ENCODE measurements at places on chromosomes 3 and 15.
A peak's percentile ranks its signal among the peaks of the same experiment; 100 is the strongest.

GRCh38 chr15:65937476-65937875, 68.2 kb downstream of the RAB11A start:
- no peak for DNase-seq

GRCh38 chr3:186097317-186097662, 11.6 kb downstream of the ETV5 start:
- no peak for DNase-seq

DNA sequence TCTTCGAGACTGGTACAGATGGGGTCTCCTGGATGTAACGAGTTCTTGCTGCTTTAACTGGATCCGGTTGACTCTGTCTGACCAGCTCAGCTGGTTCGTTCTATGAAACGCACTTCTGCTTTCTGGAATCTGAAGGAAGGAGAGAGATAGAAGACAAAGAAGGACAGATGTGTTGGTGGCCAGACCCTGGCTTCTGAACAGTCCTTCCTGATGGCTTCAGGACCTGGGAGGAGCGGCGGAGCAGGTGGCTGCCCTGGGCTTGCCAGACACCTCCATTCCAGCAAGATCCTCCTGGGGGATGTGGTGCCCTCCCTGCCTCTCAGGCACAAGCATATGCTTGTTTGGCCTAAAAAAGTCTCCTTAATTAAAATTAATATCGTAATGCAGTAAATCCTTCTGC, 99.9 kb downstream of the APBA2 start:
- DNase-seq = no peak

DNA sequence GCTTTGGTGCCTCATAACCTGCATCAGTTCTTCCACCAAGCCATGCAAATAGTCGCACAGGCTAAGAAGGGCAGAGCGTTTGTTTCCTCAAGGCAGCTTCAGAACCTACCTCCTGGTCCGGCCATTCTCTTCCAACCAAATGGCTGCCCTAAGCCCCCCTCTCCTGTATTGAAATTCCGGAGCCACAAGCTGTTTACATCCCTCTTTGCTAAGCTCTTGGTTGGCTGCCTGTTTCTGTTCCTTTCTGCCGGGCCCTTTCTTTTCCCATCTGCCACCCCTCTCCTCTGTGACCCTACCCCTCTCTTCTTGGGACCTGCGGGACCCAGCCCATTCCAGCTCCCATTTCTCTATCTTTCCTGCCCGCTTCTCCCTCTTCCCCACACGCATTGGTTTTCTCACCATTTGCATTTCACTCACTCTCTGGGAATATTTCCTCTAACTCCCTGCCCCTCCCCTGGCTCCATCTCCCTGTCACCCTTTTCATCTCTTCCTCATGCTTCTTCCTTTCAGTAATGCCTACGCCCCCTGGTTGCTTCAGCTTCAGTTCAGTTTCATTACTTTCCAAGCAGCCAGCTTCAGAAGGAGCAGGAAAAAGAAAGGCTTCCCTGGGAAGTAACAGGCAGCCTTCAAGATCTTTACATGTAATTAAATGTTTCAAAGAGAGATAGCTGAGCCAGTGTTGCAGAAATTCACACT, 113.5 kb downstream of the RAB11A start:
- no peak for DNase-seq

GRCh38 chr3:105246536-105246935, 120.2 kb upstream of the ALCAM start:
- DNase-seq = no peak

- no peak for DNase-seq
Measured at GRCh38 chr3:168862466-168862865, 766.7 kb upstream of the GOLIM4 start.

DNA sequence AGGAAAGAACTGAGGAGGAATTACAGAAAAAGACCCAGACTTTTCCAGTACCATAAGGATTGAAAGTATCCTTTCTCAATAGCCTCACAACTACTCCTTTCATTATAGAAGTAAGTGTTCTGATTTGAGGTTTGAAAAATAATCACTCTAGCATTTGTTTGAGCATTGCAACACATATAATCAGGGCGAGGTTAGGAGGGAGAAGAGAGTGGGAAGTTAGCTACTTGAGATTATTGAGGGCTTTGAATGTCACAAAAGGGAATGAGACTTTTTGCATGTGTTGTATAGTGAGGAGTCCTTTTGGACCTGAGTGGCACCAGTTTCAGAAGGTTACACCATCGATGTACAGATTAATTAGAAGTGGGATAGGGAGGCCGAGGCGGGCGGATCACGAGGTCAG, 65.2 kb upstream of the TNIK start:
- no peak for DNase-seq

DNA sequence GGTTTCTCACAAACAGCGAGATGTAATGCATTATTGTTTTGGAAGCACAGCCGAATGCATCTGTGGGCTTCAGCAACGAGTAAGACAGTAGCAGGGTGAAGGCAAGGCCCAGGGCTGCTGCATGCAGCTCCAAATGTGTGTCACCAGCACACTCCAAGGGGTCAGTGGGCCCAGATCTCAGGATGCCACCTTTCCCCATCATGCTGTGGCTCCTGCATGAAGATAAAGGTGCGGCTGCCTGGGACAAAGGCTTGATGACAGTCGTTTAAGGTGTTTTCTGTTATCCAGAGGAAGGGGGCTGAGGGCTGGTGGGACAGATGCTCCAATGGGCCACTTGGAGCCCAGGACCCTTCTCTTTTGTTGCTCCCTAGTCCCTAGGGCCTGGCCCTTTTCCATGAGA, 13.2 kb downstream of the C3orf22 start:
- no peak for DNase-seq

DNA sequence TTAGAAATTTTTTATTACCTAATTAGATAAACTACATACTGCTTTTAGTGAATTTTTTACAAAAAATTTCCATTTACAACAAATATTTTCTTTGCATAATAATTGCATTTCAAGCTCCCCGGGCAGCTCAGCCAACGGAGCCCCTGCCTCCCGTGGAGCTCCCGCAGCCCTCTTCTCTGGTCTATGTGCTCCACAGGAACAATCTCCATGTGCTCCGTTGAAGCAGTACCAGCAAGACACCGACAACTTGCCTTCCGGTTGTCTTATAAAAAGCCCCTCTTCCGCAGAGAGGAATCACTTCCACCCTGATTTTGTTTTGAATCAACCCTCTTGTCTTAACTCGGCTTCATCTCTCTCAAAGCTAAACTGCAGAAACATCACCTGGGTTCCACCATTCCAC, 46.9 kb upstream of the CHD2 start:
- no peak for DNase-seq

GRCh38 chr15:56148064-56148463, 95.6 kb downstream of the RFX7 start:
- DNase-seq = no peak

GRCh38 chr3:191331388-191331787, 1.1 kb upstream of the UTS2B start:
- no peak for DNase-seq

GRCh38 chr3:10157031-10157430, 7.7 kb upstream of the IRAK2 start:
- peak; percentile 56 for DNase-seq

DNA sequence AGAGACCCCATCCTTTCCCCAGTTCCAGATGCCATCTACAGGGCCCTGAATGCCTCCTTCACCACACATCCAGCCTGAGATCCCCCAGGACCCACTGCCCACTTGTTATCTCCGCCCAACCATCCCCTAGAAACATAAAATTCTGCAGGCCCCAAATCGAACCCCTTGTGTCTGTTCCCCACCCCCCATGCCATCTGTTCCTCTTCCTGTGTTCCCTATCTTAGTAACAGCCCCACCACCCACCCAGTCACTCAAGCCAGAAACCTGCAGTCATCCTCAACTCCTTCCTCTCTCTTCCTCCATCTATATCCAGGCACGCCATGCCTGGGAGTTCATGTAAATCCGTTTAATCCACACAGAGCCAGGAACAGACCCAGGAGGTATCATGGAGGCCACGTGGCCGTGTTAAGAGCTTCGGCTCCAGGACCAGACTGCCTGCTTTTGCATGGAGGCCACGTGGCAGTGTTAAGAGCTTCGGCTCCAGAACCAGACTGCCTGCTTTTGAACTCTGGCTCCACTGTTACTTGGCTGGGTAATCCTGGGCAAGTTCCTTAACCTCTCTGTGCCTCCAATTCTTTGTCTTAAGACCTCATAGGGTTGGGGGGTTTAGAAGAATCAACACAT, 4.8 kb downstream of the CSRNP1 start:
- DNase-seq = no peak

DNA sequence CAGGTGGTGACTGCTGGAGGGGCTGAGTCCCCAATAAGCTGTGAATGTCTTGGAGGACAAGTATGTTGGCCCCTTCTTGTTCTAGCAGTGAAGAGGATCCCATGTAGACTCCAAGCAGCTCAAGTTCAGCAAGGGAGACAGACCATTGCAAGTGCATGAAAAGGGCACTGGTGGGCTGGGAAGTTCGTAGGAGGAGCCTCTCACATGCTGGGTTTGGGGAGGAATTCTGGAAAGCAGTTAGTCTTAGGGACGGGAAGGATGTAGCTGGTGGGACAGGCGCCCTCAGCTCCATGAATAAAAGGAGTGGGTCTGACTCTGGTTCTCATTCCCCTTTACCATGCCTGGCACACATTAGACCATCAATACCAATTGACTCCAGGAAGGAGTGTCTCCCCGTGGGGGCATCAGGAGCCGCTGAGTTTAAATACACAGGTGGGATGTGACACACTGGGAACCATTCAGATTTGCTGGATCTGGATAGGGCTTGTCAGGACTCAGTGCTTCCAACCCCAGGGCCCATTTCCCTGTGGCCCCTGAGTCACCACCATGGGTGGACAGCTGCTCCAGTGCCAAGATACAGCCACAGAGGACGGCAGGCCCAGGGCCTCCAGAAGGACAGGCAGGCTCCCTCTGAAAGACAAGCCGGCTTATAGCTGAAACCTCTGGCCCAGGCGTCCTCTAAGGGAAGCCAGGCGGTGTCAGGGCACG, 552 bp upstream of the XYLB start:
- no peak for DNase-seq

- DNase-seq = no peak
Measured at GRCh38 chr15:69980341-69981059, 117.2 kb downstream of the TLE3 start.

DNA sequence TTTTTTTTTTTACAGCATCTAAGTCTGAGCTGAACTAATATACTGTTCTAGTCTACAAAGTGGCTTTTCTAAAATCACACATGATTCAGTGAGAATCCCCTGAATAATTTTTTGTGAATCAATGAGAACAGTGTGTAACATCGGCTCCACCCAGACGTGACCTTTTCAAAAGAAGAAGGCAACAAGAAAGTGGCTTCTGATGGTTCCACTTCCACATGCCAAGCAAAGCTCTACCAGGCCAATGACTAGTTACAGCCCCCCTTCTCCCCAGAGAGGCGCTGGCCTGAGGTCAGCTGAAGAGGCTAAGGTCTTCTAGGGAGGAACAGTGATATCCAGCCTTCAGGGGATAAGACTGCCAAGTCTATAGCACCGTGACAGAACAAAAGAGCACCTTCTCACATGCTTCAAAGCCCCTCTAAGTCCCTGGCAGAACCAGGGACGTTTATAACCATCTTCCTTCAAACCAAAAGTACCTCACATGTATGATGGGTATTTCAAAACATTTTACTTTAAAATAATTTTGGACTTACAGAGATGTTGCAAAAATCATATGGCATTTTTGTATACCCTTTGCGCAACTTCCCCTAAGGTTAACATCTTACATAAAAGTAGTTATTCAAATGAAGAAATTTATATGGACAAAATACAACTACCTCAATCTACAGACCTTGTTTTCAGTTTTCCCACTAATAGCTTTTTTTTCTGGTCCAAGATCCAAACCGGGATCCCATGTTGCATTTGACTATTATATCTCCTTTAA, 177.9 kb downstream of the OSBPL10 start:
- no peak for DNase-seq

DNA sequence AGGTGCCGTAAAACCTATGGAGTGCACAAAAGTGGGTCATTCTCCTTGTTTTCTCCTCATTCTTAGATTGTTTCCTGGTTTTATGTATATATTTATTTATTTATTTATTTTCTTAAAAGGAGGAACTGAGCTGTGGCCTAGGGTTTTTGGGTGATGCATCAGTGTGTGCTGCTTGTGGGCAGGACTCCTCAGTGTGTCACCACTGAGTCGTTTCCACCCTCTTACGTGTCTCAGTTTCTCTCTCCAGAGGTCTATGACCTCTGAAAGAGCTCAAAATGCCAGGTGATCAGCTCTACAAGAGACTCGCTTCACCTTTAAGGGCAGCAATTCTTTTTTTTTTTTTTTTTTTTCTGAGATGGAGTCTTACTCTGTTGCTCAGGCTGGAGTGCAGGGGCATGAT, 72.9 kb downstream of the CD200 start:
- no peak for DNase-seq

- DNase-seq = no peak
Measured at GRCh38 chr3:139630542-139630941, 47.2 kb downstream of the NMNAT3 start.

GRCh38 chr15:87490666-87491065, 765.9 kb downstream of the NTRK3 start:
- no peak for DNase-seq

DNA sequence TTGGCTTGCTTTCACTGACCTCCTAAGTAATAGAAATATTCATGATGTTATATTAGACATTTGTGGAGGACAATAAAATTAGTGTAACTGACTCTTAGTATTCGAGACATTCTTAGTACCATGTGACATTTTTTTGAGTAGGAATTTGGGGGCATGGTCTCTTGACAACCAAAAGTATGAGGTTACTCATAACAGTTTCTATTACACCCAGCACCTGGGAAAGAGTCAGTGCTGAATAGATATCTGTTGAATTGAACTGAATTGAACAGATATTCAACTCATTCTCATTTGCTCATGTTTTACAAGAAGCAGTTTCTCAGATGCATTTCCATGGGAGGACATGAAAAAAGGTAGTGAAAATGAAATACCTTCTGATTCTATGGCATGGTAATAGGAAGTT, 84.4 kb downstream of the CMSS1 start:
- DNase-seq = no peak

DNA sequence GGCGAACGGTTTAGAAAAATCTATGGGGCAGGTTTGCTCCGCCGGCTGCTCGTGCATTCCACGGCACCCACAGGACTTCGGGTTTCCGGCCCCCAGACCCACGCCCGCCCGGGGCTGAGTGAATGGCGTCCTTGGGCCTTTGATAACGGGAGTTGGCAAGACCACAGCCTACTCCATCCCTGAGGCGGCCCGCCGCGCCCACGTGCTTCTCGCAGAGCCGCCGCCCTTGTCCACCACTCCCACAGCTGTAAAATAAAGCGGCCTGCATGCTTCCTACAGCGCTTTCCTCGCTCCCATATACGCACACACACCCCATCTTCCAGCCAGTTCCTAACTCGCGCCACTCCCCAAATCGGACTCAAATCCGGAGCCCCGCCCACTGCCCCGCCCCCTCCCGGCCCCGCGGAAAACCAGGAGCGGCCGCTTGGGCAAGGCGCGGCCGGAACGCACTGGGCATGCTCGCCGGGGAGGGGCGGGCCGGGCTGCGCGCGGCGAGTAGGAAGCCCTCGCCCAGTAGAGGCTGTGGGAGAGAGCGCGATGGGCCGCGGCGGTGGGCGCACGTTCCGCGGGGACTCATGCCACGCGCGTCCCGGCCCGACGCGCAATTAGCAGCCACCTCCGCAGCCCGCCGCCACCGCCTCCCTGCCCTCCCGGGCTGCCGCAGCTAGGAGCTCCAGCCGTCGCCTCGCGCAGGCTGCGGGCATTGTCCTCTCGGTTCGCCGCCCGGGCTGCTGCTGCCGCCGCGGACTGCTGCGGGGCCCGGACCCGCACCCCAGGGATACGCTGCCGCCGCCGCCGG, at the start of gene RAP2B:
TSS of gene RAP2B (plus strand) at position 513 of the 799 bp plus-strand sequence. CDS start 468 bp downstream, outside the sequence.
- DNase-seq = peak; percentile 99

All from right hindlimb (tissue), 1 donor.